ENCODE measurements at places on chromosomes 16 and 17.

- no peak for DNase-seq
Observed at GRCh38 chr16:21703589-21704174, 39.9 kb downstream of the OTOA start.

DNA sequence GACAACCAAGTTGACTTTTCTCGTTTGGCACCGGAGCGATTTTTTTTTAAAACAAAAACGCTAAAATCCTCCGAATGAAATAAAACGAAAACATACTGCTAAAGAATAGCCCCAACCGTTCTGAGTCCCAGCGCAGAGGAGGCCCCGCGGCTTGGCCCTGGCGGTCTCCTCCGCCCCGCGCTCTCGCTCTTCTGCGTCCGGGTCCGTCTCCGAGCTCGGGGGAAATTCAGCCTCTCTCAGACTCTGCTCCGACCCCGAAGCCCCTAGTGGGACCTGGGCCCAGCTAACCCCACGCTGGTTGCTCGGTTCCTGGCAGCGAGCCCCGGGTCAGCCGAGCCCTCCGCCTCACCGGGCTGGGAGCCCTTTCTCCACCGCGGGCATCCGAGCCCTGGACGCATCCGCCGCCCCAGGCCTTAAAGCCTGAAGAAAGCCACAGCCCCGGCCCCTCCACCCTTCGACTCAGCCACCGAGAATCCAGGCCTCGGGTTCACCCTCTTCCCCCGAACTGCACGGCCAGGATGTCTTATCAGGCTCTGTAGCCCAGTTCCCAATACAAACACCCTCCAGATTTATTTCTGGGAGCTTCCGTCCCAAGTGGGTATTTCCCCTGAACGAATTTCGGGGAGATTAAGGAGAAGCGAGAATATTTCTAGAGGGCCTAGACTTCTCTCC is 1.2 kb downstream of the TBX2 start:
- no peak for DNase-seq

DNA sequence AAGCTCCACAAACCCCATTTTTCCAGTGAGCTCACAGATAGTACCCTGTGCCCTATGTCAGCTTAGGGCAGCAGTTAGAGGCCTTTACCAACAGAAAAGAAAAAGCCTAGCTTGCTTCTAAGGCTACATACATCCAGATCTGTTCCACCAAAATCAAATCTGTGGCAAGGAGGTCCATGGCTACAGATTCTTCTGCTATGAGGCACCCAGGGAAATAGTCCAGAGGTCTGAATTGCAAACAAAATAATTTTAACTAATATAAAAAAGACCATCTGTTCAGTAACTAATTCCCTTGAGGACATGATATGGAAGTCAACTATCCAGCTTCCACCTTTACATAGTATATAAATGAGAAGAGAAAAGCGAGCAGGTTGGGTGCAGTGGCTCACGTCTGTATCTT is 129.3 kb downstream of the PARN start:
- DNase-seq: no peak

GRCh38 chr17:40846515-40847144 is 20.4 kb downstream of the KRT12 start:
- no peak for DNase-seq

DNA sequence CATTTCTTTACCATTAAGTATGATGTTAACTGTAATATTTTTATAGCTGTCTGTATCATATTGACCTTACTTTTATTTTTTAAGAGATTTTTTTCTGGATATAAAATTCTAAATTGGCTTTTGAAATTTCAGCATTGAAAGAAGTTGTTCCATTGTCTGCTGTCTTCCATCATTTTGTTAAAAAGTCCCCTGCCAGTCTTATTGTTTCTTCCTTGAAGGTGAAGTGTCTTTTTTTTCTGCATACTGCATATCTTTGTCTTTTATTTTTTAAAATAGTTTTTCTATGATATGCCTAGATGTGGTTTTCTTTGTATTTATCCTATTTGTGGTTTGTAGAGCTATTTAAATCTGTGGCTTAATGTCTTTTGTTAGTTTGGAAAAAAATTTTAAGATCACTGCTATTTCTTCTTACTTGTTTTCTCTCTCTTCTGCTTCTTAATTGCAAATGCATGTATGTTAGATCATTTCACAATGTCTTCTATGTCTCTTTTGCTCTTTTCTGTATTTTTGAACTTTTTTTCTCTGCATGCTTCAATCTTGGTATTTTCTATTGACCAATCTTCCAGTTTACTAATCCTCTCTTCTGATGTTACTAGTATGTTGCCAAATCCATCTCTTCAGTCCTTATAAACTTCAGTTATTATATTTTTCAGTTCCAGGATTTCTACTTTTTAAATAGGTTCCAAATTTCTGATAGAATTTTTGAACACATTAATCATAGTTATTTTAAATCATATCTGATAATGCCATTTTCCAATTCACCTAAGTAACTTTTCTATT is 20.2 kb downstream of the IL21R start:
- DNase-seq: no peak

DNA sequence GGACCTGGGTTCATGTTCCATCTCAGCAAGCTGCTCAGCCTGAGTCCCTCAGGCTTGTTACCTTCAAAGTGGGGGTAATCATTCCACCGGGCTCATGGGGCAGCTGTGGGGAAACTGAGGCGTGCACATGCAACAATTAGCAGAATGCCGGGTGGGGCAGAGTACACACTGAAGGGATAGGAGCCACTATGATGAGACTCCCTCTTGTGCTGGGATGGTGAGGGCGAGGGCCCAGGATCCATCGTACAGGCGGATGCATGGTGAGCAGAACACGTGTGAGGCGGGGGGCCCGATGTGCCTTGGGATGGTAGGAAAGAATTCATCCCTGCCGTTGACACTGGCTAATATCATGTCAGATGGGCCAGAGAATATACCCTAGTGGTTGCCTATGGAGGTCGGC is 25.5 kb upstream of the MAP3K14 start:
- DNase-seq: no peak

DNA sequence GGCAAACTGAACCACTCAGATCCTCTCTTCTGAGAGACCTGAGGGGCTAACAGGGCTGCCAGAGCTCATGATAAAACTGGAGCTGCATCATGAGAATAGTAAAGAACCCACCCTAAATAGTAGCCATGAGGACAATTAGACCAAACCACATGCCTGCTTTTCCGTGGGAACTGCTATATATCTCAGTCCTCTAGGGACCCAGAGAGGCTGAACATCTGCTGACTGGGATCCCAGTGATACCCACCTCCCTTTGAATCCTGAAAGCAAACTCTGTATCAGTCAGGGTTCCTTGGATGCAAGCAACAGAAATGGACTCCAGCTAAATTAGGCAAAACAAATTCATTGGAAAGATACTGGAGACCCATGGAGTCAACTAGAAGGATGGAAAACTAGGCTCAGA is 6.5 kb downstream of the MT1X start:
- DNase-seq: no peak

All from NCI-H1417 (cell line).